GM23248 (cell line): ENCODE measurements at places on chromosomes 3 and 15. TPM values are rescaled to one million over a fixed set of nuclear protein-coding genes. Genes with fewer than 3 reads are reported as not detected.

- DNase-seq: no peak
These were observed 150.4 kb downstream of the RTP4 start for GRCh38 chr3:187518616-187519015.

The DPPA4 gene
- not detected in 2 replicates for total RNA-seq

The PLXNA1 gene
- 84.7 and 86.1 TPM in 2 replicates for total RNA-seq

GRCh38 chr3:108403686-108404345, 106.6 kb downstream of the MYH15 start:
- DNase-seq: peak; percentile 23

GRCh38 chr3:132294906-132295305, 22.3 kb upstream of the ACP3 start:
- no peak for DNase-seq

GRCh38 chr3:113654851-113655250, 41.6 kb downstream of the USF3 start:
- no peak for DNase-seq

DNA sequence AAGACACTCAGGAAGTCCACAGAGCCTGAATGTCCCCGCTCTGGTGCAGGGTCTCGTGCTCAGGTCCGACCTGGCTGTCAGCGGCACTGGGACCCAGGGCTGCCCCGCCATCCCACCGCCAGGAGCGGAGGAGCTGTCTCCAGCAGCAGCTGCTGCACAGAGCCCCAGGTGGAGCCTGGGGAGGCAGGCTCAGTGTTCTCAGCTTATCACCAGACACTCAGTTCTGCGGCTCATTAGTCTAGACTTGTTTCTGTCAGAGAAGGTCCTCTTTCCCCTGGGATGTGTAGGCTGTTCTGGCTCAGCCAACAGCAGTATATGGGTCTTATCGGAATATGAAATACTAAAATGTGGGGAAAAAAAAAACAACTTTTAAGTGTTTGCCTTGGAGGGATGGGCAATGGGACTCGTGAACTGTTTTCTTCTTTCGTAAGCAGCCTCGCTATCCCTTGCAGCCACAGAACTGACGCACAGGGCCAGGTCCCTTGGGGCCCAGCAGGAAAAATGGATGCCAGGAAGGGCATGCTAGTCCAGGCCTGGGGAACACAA, 75.9 kb downstream of the KLF13 start:
- DNase-seq: peak; percentile 60

The LRRC2 gene
- 10.6 and 10.8 TPM in 2 replicates for total RNA-seq
